ENCODE measurements at places on chromosomes 2 and 18.

- DNase-seq: no peak
These were observed 36.1 kb upstream of the MYO3B start for GRCh38 chr2:170141865-170142264.

DNA sequence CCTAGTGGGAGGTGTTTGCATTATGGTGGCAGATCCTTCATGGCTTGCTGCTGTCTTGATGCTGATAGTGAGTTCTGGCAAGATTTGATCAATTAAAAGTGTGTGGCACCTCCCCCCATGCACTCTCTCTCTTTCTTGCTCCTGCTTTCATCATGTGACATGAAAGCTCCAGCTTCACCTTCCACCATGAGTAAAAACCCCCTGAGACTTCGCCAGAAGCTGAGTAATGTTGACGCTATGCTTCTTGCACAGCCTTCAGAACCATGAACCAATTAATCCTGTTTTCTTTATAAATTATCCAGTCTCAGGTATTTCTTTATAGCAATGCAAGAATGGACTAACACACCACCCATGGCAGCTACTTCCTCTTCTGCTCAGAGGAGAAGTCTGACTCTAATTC lies 2181.4 kb upstream of the PIK3C3 start:
- DNase-seq: no peak

DNA sequence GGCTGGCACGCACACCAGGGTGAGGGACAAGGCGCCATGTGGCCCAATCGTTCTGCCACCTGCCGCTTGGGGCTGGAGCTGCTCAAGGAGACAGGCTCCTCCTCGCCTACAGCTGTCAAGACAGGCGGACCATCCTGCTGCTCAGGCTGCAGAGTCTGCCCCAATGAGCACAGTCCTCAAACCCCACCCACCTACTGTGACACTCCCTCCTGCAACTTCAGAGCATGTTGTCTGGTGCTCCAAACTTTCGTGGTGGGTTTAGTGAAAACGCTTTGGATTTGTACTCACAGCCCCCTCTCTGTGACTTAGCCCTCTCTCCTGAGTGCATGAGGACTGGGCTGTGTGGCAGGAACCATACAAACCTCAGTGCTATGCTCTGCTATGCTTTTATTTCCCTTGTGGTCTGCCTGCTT lies 23.2 kb upstream of the SLC35F6 start:
- DNase-seq: no peak

DNA sequence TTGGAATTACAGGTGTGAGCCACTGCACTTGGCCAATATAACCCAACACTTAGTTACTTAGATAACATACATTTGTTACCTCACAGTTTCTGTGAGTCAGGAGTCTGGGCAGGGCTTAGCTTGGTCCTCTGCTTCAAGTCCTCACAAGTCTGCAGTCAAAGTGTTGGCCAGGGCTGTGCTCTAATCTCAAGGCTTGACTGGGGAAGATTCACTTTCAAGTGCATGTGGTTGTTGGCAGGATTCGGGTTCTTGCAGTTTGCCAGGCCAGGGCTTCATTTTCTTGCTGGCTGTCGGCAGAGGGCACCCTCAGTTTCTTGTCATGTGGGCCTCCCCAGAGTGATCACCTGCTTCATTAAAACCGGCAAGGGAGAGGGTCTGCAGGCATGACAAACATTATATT lies 103.7 kb downstream of the SLC4A3 start:
- no peak for DNase-seq

GRCh38 chr2:42752816-42753813 lies 10.8 kb downstream of the OXER1 start:
- no peak for DNase-seq
